ENCODE measurements at places on chromosomes 7 and 10.

GRCh38 chr7:158252081-158252836, 335.4 kb downstream of the PTPRN2 start:
- no peak for DNase-seq

DNA sequence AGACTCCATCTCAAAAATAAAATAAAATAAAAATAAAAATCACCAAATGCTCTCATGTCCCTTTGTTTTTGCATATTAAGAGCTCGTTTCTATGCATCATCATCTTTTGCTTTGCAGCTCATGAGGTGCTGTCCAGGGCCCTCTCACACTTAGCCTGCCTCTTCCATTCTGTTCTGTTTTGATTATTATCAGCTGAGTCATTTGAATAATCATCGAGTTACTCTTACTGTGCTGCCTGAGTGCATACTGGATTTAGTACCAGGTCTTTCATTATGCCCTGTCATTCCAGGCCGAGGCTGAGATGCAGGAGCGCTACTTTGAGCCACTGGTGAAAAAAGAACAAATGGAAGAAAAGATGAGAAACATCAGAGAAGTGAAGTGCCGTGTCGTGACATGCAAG, 33.0 kb downstream of the UCMA start:
- DNase-seq: no peak

GRCh38 chr7:88127637-88128290, 92.1 kb downstream of the SRI start:
- no peak for DNase-seq

GRCh38 chr10:77428691-77429395, 208.8 kb downstream of the KCNMA1 start:
- no peak for DNase-seq

DNA sequence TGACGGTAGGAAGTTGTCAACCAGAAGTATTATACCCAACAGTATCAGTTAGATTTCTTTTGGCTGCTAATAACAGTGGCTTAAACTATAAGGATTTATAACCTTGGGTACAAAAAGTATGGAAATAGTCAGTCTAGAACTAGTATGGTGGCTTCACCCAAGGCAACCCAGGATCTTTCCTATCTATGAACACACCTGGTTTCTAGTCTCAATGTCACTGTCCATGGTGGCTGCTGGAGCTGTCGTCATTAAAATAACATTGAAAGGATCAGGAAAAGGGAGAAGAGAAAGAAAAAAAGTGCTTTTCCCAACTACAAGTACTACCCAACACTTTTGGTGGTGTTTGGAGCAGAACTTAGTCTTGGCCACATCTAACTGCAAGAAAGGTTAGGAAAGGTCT, 27.7 kb downstream of the PHTF2 start:
- DNase-seq: no peak

DNA sequence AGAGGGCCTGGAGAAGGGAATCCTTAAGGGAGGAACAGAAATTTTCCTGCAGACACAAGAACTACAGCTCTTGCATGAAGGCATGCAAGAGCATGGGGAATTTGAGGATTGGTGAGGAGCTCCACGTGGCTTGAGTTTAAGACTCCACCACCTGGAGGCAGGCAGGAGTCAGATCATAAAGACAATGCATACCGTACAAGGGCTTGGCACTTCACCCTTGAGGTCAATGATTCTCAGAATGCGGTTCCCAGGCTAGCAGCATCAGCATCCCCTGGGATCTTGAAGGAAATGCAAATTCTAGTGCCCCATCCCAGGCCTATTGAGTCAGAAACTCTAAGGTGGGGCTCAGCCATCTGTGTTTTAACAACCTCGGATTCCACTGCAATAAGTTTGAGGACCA, 143.8 kb downstream of the C7orf25 start:
- DNase-seq: no peak

DNA sequence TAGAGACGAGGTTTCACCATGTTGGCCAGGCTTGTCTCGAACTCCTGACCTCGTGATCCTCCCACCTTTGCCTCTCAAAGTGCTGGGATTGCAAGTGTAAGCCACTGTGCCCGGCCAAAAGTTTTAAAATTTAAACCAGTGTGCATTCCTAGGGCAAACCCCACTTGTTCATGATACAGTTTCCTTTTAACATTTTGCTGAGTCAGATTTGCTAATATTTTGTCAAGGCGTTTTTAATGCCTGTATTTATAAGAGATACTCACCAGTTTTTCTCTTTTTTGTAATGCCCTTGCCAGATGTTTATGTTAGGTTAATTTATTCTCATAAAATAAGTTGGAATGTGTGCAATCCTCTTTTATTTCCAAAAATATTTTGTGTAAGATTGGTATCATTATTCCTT, 927.4 kb downstream of the DNAJB9 start:
- DNase-seq: no peak

GRCh38 chr7:33601884-33602283, 303.5 kb upstream of the BMPER start:
- no peak for DNase-seq

DNA sequence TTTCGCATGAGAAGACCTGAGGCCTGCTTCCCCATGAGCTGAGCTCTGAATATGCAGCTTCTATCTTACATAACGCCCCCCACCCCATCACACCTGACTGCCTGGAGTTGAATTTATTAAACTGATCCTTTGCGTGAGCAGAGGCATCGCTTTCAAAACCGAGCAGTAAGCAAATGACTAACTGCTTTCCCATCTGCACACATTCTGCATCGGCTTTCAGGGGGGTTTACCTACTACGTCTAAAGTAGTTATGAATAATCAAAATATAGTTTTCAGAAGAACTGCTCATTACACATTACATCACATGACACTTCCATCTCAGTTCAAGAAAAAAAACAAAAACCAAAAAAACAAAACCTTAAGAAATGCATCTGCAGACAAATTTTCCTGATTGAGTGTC, 54.7 kb upstream of the EGR2 start:
- no peak for DNase-seq

DNA sequence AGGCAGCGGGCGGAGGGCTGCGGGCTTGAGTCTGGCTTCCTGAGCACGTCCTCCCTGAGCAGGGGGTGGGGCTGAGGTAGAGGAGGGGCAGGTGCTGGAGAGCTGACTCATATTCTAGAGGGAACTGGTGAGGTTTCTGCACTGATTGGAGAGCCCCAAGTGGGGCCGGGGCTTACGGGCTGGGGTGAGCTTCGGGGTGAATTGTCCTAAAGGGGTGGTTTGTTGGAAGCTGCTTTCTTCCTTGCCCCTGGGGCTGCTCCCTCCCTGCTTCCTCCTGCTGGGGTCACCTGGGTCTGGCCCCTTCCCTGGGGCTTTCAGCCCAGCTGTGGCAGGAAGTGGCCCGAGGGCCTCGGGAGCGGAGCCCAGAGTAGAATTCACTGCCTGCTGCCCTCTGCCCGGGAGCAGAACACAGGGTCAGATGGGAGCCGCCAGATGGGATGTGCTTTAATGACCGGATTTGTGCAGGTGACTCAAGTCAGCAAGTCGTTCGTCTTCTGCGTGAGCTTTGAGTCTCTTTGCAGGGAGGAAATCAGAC, 48.6 kb downstream of the FAM20C start:
- DNase-seq: no peak

GRCh38 chr10:125002047-125002422, 60.1 kb downstream of the ZRANB1 start:
- DNase-seq: no peak

- DNase-seq: no peak
These were observed 41.1 kb upstream of the CABCOCO1 start for GRCh38 chr10:61621605-61622051.

DNA sequence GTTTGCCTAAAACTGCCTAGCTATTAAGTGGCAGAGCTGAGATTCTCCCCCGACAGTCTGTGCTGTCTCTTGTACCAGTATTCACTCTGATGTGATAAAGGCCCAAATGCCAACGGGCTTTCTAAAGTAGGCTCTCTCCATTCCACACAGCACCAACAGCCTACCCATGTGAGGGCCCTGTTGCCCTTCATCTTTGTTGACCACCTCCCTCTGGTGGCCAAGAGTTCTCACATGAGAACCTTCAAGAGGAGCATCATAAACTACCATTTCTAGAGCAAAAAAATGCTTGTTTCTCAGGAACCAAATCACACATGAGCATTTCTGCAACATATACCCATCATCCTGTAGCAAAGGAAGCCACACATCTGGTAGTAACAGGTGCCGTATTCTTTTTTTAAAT, 185.8 kb downstream of the GRM8 start:
- no peak for DNase-seq

DNA sequence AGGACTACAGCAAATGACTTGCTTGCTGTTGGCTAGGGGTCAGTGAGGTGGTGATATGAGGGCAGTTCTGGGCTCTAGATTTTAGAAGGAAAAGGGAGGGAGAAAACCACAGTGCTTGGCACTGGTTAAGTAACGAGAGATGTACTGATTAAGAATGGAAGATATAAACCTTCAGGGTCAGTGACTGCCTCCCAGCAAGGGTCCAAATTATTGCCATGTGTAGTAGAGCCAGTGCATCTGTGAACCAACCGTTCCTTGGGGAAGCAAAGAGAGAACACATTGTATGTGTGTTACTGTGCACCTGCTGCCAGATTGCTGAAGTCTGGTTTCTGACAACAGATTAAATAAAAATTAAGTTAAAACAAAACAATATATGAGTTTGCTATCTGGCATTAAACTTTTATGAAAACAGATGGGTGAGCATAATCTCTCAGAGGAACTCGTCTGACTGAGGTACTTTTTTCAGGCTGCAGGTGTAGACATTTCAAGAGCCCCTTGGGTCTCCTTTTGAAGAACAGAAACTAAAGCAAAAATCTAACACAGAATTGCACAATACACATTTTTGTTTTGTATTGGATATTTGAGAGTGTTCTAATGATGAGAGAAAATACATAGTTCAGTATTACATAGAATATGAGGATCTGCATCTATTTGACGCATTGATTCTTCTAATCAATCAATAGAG, 1120.6 kb downstream of the SORCS3 start:
- DNase-seq: no peak

DNA sequence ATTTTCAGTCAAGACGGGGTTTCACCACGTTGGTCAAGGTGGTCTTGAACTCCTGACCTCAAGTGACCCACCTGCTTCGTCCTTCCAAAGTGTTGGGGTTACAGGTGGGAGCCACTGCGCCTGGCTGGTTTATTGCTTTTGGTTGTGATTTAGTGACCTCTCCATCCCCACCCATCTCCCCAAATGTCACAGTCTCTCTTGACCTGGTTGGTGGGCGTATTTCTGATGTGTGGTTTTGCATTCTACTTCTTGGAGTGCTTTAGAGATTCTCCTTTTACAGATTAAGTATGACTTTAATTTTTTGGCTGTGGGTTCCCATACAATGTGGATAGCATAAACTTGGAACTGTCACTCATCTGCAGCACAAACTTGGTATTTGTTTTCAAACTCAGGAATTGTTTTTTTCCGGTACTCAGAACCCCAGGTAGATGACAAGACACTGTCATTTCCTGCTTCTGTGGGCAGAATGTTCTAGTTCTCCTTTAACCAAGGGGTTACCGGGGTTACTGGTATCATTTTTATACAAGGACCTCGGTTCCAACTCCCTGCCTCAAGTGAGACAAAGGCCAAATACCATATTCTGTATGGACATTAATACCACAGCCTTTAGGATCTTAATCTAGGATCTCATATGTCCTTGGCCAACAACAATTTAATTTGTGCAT, 50.5 kb downstream of the MRC1 start:
- DNase-seq: no peak

DNA sequence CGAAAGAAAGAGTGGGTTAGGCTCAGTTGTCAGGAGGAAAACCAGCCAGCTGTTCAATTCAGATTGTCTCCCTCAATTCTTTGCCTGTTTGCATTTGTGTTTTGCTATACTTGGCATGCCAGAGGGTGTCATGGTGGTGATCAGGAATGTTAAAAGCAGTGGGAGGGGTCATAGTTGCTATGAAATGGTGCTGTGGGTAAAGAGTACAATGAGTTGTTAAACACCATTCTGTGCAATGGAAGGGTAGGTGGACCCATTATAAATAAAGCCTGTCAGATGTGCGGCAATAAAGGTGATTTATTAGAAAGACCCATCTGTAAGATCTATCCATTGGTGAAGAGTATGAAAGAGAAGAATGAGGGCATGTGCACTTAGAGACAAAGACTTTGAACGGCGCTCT, 82.2 kb downstream of the MRPL32 start:
- DNase-seq: no peak

GRCh38 chr7:91194841-91195240, 69.4 kb upstream of the FZD1 start:
- no peak for DNase-seq

DNA sequence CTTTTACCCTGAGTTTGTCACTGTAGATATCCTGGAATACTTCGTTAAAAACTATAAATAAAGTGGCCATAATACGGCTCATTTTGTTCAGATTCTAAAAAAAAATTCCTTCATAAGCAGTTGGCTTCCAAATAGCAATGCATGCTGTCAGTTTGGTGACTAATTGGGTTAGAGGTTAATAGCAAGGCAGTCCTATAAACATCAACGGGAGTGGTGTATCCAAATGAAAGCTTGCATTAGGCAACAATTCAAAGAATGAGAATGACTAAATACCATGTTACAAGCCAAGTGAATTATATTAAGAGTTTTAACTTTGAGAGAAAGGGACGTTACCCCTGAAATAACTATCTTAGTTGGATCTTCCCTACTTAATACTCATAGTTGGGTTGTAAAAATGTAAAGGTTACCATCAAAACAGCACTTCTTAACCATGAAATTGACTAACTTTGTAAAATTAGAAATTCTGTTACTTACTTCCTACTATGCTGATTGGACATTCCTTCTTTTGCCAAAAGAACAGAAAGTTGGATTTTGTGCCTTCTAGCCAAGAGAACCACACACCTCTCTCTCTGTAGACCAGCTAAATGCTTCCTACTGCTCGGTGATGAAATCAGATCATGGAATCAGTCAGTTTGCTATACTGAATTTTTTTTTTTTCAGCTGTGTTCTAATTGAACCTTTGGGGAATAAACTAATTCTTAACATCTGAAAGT, 98.0 kb downstream of the KAT6B start:
- DNase-seq: no peak

DNA sequence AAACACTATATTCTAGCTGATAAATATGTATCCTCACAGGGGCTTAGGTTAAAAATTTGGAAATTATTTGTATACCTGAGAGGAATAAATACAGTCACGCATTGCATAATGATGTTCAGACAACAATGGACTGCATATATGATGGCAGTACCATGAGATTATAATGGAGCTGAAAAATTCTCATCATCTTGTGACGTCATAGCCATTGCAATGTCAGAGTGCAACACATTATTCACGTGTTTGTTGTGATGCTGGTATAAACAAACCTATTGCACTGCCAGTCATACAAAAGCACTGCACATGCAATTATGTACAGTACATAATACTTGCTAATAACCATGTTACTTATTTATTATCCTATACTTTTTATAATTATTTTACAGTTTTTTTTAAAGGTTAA, 31.4 kb downstream of the STEAP1B start:
- no peak for DNase-seq

DNA sequence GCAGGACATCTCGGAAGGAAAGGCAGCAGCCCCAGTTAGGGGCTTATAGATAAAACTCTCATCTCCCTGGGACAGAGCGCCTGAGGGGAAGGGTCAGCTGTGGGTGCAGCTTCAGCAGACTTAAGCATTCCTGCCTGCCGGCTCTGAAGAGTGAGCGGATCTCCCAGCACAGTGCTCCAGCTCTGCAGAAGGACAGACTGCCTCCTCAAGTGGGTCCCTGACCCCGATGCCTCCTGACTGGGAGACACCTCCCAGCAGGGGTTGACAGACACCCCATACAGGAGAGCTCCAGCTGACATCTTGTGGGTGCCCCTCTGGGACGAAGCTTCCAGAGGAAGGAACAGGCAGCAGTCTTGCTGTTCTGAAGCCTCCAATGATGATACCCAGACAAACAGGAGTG, 117.1 kb upstream of the POT1 start:
- DNase-seq: no peak

Data from NCI-H1048 (cell line).